ENCODE measurements at places on chromosomes 11 and 22. TPM values are rescaled to one million over a fixed set of nuclear protein-coding genes. Genes with fewer than 3 reads are reported as not detected.

CLDN5 gene
- 184 TPM for polyA plus RNA-seq

NAP1L4 gene
- 75.1 TPM for polyA plus RNA-seq

KCNJ4 gene
- not detected for polyA plus RNA-seq

UBQLNL gene
- polyA plus RNA-seq: 0.61 TPM

POU2AF1 gene
- polyA plus RNA-seq: 1.1 TPM

C1QTNF5 gene
- polyA plus RNA-seq: 7.3 TPM

VWCE gene
- polyA plus RNA-seq: 0.67 TPM

BAIAP2L2 gene
- polyA plus RNA-seq: 395 TPM

DNA sequence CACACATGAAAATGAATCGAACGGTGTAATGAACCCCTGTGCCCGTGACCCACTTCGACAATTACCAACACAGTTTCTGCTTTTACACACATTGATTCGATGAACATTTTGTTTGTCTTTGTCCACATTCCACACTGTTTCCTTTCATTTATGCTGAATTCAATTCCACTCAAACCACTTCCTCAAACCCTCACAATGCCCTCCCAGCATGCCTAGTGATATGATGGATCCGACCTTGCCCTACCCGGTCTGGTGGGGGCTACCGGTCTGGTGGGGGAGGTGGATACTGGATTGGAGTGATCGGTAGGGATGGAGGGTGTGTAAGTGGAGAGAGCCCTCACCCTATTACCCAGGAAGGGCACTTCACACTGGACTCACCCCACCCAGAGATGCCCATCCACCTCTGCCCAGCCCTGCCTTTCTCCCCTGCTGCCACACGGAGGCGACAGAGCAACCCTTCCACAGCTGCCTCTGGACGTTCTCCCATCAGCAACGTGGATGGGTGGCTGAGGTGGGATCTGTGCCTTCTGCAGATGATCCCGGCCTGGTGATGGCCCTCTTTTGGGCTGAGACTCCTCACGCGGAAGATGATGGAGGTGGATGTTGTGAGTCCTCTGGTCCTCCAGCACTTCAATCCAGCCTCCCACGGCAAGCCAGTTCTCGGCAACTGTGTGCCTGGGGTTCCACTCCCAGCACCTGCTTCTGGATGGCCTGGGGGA is 33.0 kb upstream of the P2RY2 start:
- peak; percentile 74 for DNase-seq

DNA sequence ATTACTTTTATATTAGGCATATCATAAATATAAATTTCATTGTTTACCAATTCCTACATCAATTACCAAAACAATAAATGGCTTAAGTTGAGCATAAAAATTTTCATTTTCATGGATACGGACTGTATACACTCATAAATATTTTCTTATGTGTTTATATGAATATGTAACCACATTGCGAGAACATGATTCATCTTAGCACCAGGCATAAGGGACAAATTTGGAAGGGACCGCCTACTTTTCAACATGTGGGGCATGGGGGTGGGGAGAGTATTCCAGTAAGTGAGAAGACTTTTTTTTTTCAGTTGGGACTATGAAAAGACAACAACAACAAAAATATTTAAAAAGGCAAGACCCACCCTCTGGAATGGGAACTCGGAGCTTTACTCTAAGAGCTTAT is 296.1 kb downstream of the RAB38 start:
- no peak for DNase-seq

DNA sequence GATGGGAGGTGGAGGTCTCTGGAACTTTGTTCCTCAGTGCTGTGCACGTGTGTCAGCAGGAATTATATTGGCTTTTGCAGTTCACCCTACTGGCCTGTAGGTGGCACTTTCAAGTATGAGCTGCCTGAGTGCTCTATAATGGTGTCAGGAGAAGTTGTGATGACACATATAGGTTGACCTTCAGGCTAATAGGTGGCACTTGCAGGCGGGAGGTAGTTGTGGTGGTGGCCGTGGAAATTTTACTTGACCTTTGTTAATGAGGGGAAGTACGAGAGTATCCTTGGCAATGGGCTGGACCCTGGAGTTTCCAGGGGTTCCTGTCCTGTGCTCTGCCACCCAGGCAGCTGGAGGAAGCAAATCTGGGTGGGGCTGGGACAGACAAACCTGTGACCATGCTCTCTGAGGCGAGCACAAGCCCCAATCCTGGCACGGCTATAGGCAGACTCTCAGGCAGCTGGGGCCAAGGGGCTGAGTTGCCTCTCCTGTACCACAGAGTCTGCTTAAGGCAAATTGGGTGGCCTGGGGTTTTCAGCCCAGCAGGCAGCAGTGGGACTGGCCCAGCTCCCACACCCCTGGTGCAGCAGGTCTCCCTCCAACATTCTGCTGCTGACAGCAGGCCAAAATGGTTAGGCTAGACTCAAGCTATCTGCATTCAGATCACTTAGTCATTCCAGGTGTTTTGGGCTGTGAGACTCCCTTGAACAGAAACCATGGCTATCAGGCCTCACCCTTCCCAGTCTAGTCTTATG is 147.5 kb upstream of the CTSC start:
- DNase-seq: peak; percentile 35

DNA sequence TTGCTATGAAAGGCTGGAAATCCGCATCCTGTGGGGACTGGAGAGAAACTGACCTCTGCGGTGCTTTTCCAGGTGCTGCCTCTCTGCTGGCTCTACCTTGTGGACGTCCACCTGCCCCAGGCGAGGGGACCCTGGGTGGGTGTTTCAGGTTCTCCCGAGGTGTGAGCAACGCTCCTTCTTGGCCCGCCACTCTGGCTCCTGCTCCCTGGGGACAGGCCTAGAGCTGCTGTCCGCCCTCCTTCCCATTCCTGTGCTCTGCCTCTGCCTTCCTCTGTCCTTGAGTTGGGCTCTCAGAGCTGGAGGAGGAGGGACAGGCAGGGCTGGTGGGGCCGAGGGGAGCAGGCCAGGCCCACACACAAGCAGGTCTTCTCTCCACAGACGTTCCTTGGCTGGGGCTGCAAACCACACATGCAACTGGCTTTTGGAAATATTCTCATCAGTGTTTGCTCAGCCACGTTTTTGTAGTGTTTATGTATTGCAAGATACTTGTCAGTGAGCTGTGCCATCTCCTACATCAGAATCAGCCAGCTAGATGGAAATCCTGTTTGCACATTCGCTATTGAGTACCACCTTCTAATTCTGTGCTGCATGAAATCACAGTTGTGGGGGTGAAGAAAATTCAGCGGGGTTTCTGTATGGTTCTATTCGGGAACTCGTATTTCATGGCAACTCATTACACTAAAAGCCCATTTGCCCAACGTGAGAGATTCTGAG is 1115.0 kb downstream of the BRD1 start:
- DNase-seq: no peak

DNA sequence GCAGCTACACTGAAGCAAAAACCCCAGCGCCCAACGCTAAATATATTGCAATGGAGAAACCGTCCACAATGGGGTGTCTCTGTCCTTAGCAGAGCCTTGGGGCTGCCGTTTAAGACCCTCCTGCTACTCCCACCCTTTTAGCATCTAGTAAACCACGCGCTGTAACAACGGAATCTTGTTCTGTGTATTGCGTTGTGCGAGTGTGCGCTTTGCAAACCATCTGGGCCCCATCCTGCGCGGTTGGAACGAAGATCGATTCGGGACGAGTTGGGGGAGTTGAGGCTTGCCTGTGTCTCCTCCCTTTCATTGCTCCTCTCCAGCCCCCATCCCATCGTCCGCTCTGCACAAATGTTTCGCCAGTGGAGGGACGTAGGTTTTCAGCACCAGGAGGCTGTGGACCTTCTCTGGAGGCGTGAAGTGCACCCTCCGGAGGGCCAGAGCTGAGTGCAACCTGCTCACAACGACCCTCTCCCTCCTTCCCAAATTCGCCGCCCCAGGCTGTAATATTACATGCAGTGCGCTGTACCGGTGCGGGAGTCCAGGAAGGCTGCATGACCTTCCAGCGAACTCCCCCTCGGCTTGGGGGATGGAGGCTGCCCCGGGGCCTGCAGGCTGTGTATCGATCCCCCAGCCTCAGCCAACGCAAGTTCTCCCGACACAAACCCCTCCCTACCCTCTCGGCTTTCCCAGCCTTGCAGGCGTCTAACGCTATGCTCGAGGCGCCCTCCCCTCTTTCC is 1.6 kb upstream of the KMT2A start:
- no peak for DNase-seq

DNA sequence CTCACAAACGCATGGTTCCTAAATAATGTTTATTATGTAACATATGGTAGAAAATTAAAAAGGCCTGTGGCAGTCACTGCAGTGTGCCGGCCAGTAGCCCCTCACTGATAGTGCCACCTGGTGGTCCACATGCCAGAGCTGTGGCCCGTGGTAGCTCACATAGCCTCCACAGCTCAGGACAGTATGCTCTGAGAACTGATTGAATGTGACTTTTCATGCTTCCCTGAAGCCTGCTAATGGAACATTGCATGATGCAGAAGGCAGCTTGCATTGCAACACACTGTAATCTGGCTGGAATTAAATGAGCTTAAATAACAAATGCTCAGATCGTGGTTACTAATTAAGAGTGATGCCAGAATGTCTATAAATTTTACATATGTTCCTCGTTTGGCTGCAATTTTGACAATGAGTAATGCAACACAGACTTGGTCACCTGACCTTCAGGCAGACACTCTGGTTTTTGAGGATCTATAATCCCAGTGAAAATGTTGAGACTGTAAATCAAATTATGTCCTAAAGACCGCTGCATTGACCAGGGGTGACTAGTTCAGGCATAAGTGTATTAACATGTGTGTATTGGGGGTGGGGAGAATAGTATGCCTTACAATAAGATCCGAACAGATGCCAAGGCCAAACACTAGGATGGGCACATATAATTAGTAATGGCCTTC is 566.4 kb downstream of the METTL15 start:
- DNase-seq: no peak

- no peak for DNase-seq
Observed at GRCh38 chr22:28743852-28744251, 2.0 kb downstream of the HSCB start.

- DNase-seq: no peak
Observed at GRCh38 chr11:17395978-17396377, 7.5 kb upstream of the KCNJ11 start.

- DNase-seq: no peak
Observed at GRCh38 chr22:50703726-50704509, 31.3 kb downstream of the SHANK3 start.

DNA sequence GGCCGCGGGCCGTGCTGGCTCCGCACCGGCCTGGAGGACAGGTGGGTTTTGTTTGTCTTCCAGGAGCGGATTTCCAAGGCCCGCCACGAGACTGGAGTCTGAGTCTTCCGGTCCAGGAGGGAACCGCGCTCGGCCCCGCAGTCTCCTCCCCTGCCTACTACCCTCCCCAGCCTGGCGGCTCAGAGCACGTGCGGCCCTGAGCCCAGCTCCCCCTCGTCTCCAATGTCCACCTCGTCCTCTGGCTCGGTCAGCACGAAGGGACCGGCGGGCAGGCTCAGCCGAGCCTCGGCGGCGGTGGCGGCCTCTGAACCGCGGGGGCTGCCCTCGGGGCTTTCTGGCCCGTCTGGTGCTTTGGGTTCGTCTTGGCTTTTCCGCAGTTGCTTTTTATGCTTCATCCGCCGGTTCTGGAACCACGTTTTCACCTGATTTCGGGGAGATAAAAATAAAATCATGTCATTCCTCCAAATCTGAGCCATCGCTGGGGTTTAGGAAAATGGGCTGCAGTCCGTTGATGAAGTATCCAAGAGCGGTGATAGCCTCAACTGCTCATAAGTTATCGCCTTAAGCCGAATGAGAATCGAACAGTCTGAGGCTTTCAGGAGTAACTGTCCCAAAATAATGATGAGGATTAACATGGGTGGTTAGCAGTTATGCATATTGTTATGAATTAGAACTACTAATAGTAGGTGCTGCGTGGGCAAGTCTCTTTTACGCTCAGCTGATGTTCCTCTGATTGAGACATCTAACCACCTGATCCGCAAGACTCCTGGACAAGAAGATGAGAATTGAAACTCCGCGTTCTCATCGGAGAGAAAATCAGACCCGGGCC is 4.0 kb downstream of the BSX start:
- DNase-seq: no peak

DNA sequence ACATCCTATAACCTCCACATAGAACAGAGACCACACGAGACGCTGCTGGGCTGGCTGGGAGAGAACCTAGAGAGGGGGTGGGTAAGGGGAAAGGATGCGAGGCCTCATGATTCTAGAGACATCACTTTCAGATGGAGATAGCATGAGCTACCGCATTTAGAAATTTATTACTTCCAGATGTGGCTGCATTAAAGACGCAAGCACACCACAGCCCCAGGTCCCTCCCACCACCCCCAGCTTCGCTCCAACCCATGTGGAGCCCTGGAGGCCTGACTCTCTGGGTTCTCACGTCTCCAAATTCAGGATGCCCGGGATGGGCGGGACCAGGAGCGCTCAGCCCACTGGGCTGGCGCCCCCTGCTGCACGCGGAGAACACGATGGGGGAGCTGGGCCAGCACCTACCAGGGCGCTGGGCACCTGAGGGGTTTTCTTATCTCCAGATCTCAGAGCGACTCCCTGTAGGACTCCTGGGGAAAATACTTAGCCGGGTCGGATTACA is 13.6 kb downstream of the MRPL21 start:
- DNase-seq: peak; percentile 39

DNA sequence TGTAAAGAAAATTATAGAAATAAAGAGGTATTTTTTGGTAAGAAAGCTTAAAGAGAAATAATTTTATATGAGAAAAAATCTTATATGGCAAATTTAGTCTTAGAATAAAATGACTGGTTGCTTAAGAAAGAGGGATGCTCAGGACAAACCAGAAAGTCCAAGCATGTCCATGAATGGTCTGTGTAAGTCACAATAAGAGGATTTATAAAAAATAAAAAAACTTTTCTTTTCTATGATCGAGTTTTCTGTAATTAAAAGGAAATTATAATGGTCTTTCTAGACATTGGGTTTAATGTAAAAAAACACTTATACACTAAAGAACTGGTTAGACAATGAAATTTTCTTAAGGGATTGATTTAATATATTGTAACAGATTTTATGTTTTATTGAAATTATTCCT is 819.6 kb downstream of the TBC1D22A start:
- no peak for DNase-seq

GRCh38 chr11:82995235-82995634 is 76.5 kb downstream of the RAB30 start:
- no peak for DNase-seq

DNA sequence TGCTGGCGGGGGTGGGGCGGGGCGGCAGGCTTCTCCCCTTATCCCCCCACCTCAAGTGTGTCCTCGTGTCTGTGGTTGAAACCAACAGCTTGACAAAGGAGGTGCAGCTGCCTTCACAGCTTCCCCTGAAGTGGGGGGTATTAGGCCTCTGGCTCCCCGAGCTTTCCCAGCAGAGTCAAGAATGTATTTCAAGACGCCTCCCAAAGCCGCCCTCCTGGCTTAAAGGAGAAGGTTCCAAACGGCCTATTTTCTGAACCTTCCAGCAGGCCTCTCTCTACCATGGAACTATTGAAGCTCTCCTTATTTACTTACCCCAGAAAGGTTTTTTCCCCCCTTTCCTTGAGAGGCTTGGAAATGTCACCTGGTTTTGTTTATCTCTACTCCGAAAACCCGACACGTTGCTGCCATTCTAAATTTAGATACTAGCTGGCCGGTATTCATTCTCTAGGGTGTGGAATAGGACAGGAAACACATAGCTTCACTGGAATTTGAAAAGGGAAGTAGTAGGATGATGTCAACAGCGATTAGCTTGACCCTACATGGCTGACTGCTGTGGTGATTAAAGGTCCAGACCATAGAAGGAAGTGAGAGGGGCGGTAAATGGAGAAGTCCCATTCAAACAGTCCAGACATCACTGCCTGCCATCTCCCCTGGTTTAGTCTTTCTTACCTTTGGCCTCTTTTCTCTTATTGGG is 671 bp upstream of the PICALM start:
- peak; percentile 73 for DNase-seq

Data from small intestine (tissue), 16 donors.